Cardiac fibroblast (primary cell): ENCODE measurements at places on chromosomes 3 and 15.

- DNase-seq, result peak; percentile 65
Observed at GRCh38 chr15:69973102-69973714, 124.5 kb downstream of the TLE3 start.

- peak; percentile 43 for DNase-seq
Observed at GRCh38 chr3:20043396-20043795, 3.1 kb downstream of the KAT2B start.

DNA sequence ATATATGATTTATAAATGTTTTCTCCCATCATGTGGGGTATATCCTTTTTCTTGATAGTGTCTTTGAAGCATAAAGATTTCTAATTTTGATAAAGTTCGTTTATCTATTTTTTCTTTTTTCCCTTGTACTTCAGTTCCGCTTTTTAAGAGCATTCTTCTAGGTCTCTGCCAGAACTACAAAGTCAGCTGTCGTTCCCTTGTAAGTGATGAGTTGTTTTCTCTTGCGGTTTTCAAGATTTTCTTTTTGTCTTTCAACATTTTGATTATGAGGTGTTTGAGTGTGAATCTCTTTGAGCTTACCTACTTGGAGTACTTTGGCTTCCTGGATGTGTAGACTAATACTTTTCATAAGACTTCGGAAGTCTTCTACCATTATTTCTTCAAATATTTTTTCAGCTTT is 9.3 kb upstream of the PRICKLE2 start:
- no peak for DNase-seq

- DNase-seq, result no peak
Observed at GRCh38 chr15:81118361-81118760, 15.7 kb upstream of the CFAP161 start.

- no peak for DNase-seq
Observed at GRCh38 chr3:31724116-31724515, 191.4 kb downstream of the STT3B start.

- no peak for DNase-seq
Observed at GRCh38 chr3:155428563-155428962, 135.1 kb upstream of the STRIT1 start.

DNA sequence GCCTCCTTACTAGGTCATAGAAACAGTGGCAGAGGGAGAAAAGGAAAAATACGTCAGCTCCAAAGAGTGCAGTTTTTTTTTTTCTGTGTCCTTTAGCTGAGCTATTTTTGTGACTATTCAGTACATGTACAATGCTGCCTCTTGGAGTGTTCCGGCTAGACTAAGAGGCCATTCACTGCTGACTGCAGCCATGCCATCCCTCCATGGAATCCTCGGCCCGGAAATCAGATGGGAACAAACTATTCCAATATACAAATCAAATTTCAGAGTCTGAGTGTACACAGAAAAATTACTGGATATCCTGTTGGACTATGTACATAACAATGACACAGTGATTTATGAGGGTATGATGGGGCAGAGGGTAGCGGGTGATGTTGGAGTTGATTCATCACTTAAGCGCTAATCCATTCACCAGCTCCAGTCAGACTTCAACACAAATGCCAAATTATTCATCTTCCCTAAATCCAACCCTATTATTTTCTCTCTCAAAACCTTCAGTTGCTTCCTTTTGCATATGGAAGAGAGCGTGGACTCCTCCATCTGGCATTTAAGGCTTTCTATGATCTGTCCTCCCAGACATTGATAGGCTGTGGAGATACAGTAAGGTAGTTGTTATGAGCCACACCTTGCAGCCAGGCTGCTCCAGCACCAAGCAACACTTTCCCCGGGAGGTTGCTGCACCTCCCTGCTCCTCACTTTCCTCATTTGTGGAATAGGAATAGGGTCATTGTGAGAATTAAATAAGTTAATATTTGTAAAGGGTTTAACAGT is 109.1 kb downstream of the LPP start:
- DNase-seq, result peak; percentile 63

- DNase-seq, result no peak
Observed at GRCh38 chr3:181174676-181175233, 185.2 kb upstream of the DNAJC19 start.

DNA sequence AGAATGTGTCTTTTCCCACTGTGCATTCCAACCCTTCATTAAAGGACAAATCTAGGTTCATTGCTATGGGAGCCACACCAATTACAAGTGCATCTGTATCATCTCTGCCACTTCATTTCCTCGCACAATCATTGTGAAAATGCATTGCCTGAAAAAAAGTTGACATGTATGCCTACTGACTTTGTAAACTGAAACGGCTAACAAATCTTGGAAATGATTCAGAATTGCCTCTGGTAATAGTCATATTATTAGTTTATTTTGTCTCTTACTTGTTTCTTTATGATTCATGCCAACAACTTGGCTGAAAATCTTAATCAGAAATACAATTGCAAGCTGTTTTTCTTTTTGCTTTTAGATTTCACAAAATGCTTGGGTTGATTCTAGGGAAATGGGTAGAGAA is 497.1 kb downstream of the ZIC1 start:
- DNase-seq, result peak; percentile 12

GRCh38 chr3:66593978-66594377 is 93.2 kb upstream of the LRIG1 start:
- DNase-seq, result peak; percentile 26

DNA sequence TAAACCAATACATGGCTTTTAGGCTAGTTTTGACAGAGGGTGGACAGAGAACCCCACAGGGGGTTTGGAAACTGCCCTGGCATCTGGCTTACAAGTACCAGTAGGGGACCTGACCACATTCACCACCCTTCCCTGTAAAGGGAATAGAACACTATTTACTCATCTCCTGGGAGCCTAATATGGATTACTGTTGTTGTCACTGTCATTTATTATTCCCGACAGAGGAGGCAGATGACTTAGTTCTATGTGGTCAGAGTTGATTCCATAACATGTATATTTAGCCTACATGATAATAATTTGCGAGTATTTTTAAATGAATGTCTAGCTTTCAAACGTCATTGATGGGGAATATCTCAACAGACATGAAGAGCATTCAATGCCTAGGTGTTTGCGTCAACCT is 15.9 kb downstream of the ZBTB38 start:
- DNase-seq, result peak; percentile 45

DNA sequence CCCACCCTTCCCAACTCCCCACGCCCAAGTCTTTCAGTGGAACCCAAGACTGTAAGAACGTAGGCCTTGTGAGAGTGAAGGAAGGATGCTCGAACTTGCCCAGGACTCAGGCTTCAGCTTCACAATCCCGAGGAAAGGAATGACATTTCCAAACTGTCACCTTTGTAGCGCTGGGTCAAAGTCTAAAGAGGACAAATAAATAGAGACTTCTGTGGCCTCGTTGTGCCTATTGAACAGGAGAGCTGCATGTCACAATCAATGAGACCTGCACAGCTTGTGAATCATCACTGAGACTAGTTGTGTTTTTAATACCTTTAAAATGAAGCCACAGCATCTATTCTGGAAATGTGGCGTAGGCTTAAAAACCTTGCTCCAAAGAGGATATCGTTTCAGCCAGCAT is 222.8 kb upstream of the ST8SIA2 start:
- DNase-seq, result no peak

GRCh38 chr15:58582160-58582559 is 150.4 kb downstream of the LIPC start:
- DNase-seq, result no peak
